Stimulated activated CD8-positive, alpha-beta memory T cell treated with anti-CD3 and anti-CD28 coated beads, Interleukin-7, amount 100 ng/mL, for 4 hours (primary cell): ENCODE measurements at places on chromosomes 11 and 22.

GRCh38 chr11:46066335-46066734, 54.9 kb downstream of the PHF21A start:
- no peak for DNase-seq

GRCh38 chr11:66974724-66975404, at the start of gene C11orf86:
Gene C11orf86, plus strand, starts transcription at chr11:66975304. Its CDS starts 59 bp downstream, at chr11:66975363.
- DNase-seq = no peak

DNA sequence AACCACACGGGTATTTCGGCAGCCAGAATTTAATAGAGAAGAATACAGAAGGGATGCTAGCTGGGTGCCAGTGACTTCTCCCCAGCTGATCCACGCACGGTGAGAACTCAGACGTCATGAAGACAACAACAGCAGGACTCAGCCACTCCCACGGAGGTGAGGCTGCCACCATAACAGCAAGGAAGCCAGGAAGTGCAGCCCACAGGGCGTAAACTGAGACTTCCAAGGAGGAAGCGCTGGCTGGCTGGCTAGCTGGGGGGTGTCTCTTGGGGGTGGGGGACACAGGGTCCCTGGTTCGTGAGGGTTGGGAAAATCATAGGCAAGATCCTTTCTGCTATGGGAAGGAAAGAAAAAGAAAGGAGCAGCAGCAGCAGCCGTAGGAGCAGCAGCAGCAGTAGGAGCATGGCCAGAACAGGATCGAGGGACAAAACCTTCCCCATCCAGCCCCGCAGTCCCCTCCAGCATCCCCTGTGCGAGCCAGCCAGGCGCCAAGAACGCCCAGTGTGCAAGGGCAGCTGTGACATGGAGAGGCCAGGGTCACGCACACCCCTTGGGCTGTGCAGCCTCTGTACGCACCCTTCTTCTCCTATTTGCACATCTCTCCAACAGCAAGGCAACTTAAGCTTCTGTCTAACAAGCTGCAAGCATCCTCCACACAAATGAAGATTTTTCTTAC, 49.6 kb upstream of the SHANK2 start:
- no peak for DNase-seq

DNA sequence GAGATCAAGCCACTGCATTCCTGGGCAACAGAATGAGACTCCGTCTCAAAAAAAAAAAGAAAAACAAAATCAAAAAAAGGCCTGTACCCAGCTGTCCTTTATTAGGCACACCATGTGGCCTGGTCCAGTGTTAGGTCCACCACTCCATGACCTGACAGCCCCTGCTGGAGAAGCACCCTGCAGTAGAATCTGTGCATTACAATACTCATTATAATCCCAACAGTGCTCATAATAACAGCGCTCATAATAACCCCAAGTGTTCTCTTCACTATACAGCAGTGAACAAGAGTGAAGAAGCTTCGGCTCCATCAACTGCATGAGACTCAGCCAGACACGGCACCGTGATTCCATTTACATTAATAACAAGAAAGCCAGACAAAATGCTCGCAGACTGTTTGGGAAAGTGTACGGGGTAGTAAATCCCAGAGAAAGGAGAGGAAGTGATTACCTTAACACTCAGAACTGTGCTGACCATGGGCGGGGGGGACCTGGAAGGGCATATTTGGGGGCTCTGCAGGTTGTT, 8.9 kb upstream of the EHD1 start:
- DNase-seq = no peak

- no peak for DNase-seq
Observed at GRCh38 chr11:5923427-5923776, 18.6 kb upstream of the OR56A3 start.

DNA sequence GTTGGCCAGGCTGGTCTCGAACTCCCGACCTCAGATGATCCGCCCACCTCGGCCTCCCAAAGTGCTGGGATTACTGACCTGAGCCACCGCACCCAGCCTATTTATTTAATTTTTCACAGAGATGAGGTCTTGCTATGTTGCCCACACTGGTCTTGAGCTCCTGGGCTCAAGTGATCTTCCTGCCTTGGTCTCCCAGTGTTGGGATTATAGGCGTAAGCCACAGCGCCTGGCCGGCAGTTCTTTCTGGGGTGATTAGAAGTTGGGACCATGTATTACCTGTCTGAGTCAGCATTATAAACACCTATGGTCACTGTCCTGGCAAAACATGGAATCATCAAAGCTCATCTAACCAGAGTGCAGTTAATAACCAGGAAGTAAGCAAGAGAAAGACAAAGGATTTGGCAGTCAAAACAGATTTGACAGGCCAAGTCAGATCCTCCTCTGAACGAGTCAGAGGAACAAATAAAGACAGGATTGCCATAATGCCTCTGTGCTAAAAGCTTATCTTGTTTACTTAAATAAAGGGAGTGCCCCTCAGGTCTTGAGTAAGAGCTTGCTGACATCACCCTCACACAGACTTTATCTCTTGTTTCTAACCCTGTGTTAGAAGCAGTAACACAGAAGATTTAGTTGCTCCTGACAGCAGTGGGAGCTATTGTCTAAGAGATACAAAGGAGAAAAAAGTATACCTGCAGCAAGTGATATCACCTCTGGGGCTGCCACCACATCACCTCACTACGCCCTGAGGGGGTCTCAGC, 3.7 kb downstream of the SERPIND1 start:
- no peak for DNase-seq

GRCh38 chr22:25051983-25052710, 99.6 kb downstream of the KIAA1671 start:
- no peak for DNase-seq

DNA sequence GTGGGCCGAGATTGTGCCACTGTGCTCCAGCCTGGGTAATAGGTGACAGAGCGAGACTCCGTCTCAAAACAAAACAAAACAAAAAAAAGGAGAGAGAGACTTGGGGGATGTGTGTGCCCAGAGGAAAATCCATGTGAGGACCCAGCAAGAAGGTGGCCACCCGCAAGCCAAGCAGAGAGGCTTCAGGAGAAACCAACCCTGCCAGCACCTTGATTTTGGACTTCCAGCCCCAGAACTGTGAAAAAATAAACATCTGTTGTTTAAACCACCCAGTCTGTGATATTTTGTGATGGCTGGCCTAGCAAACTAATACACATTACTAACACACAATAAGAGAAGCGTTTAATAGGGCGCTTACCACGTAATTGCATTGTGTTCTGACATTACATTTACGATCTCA, 21.2 kb downstream of the TXN2 start:
- no peak for DNase-seq

DNA sequence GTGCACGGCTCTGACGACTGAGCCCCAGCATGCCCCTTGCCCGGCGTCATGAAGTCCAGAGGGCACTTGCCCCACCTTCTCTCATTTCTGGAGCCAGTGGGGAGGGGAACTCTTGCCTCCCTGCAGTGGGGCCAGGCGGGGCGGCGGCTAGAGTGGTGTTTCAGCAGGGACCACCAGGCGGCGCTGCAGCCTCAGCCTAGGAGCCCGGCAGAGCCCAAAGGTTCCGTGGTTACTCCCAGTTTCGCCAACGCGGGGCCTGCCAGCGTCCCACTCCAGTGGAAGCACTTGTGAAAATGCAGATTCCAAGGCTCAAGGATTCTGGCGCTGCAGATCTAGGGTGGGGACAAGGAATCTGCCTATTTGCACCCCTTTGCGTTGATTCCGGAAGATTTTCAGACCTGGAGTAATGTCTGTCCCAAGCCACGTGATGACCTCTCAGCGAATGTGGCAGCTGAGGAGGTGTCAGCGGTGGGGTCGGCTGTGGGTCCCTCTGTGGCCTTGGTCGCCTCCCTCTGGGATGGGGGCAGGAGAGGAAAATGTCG, 55.7 kb downstream of the CD82 start:
- no peak for DNase-seq

- no peak for DNase-seq
Observed at GRCh38 chr11:12388173-12388572, 10.8 kb downstream of the PARVA start.

GRCh38 chr11:132405728-132406127, 1035.3 kb downstream of the NTM start:
- DNase-seq = no peak

DNA sequence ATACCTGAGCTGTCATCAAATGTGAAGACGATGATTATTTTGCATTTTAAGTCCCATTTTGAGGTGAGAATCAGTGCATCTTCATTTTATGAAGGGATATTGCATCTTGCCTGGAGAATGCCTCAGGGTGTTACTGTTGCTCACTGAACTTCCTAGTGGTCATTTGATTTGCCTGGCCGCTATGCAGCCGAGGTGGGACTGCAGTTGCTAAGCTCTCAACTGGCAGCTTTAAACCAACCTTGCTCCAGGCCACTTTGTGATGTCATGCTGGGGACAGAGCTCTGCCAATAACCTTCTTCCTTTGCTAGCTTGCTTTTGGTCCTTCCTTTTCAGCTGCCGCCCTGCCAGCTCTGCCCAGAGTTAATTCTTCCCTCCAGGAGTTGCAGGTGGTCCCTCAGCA, 409.4 kb upstream of the B3GAT1 start:
- no peak for DNase-seq

DNA sequence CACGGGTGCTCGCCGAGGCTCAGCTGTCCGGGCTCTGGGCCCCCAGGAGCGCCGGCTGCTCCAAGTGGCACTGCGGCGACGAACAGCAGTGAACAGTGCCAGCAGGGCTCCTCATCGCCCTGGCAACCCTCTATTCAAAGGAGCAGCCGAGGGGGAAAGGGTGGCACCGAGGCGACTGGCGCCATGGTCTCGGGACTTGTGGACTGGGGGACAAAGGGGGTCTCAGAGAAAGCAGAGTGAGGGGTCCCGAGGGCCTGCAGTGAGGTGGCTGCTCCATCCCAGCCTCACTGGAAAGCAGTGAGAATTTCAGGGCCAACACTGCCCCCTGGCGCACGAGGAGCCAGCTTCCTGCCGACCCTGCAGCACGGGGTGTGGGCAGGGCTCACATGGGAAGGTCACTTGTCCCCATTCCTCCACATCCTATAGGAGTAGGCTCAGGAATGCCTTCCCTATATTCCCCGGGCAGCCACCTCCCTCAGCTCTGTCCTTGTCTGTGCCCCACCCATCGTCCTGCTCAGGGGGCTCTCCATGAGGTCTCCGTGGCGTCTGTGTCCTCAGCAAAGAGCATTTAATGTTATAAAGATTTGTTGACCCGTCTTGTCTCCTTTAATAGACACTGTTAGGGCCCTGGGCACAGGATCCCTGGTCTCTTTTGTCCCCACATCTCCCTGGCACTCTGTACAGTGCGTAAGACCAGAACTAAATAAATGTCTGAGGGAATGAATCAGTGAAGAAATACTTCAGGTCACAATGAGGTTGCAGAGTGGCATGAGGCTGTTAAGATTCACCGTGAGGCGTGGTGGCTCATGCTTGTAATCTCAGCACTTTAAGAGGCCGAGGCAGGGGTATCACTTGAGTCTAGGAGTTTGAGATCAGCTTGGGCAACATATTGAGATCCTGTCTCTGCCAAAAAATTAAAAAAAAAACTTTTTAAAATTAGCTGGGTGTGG, 26.4 kb downstream of the LRFN4 start:
- peak; percentile 24 for DNase-seq

- no peak for DNase-seq
Observed at GRCh38 chr22:29737251-29738117, 17.7 kb downstream of the CABP7 start.

DNA sequence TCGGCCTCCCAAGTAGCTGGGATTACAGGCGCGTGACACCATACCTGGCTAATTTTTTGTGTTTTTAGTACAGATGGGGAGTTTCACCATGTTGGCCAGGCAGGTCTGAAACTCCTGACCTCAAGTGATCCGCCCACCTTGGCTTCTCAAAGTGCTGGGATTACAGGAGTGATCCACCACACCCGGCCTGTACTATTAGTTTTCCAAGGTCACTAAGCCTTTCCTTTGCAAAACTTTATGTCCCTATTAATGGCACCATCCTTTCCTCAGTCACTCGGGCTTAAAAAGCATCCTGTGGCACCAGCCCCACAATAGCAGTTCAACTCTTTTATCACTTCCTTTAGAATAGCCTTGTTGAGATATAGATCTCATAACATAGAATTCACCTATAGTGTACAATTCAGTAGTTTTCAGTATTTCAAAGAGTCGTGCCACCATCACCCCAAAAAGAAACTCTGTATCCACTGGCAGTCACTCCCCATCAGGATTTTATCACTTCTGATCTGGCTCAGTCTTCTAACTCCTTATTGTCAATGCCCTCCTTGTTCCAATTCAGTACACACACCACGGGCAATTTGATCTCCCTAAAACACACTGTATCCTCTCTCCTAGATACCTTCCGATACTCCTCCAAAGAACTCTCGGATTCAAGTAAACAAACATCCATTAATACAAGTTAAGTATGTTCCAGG, 921 bp upstream of the BCL2L13 start:
- DNase-seq = no peak

DNA sequence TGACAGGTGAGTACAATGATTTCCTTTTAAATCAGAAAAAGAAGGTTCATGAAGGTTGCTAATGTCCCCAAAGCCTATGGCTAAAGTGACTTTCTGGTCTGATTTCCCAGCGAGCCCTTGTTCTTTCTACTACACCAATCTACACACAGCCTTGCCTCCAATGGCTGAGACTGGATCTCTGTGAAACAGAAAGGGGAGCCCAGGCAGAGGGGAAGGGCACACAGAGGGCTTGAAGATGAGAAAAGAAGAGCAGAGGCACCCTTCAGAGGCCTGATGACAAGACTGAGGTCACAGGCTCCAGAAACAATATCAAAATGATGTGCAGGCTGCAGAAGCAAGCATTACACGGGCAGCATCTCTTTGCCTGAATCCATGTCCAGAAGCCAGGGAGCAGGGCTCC, 1.5 kb downstream of the SYN3 start:
- DNase-seq = no peak

DNA sequence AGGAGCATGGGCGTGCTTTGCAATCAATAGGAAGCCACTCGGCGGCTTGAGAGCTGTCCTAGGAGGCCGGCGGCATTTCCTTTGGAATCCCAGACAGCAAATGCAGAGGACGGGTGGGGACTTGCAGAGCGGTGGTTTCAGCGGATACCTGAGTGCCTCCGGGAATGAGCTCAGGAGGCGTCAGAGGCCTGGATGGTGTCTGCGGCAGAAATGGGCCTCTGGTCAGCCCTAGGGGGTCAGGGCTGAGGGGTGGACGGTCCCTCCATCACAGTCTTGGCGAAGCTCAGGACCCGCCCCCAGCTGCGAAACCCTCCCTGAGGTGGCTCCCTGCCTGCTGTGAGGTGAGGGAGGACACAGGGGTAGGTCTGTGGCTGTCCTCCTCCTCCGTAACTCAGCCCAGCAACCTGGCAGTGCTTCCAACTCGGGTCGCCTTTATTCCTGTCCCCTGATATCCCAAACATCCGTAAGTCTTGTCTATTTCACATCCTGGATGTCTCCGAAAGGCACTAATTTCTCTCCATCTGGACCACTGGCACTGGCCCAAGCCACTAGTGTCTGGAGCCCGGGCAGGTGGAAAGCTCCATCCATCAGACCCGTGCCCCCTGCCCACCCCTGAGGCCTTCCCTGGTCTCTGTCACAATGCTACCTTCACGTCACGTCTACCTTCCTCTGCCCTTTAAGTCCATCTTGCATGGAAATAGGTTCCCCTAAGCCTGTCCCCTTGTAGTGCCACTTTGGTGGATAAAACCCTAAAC, 686.6 kb downstream of the BRD1 start:
- no peak for DNase-seq
